ENCODE measurements at places on chromosomes 5 and 9.

GRCh38 chr5:137054335-137054734 lies 444.8 kb downstream of the SPOCK1 start:
- no peak for DNase-seq

DNA sequence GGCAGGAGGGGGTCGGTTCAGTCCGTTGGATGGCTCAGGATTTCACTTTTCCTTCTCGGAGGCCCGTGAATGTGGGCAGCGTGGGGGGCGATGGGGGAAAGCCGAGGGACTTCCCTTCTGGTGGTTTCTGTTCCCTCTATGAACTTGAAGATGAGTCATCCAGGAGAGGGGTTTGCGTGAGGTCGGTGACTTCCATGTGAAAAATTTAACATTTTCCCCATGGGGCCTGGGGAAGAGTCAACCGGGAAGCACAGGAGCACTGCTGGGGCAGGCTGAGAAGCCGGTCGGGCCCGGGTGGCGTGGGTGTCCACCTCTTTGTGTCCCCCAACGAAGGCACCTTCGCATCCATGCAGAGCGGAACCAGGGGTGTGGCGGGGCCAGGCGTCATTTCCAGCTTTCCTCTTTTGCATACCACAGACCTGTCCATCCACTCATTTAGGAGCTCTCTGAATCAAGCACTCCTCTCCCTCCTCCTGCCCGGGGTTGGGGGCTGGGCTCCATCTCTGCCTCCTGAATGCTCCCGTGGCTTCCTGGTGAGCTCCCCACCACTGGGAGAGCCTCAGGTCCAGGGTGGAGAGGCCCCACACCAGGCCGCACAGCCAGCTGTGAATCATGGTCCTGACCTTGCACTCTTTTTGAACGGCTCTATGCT lies 68.4 kb downstream of the ANKRD33B start:
- DNase-seq, result peak; percentile 27

GRCh38 chr5:145111420-145111819 lies 723.7 kb downstream of the PRELID2 start:
- DNase-seq, result no peak

GRCh38 chr5:144548936-144549335 lies 378.3 kb downstream of the KCTD16 start:
- no peak for DNase-seq

DNA sequence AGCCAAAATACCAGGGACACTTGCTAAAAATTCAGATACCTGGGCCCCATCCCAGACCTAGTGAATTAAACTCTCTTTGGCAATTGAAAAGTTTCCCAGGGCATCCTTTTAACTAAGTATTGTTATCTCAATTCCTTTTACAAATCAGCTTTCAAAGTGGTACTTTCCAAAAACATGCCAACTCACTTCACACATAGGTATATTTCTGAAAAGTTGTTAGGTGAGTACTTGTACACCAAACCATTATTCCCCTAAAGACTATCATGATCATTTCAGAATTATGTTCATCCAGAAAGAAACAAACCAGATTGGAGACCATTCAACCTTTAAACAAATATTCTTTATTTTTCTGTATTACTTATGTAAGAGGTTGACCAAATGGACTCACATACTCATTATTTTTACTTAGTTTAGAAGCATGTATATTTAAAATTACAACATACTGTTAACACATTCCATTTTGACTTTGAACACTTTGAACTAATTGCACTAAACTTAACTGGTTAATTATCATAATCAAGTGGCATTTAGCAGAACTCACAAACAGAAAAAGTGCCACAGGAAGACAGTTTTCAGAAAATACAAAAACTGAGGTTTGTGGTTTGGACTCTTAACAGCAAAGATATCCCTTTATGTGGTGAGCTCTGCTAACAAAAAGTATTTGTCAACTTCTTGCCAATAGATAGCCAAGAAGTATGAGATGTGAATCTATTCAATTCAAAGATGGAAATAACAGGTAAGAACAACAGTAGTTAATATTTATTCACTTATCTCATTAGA lies 40.7 kb downstream of the KIAA0825 start:
- peak; percentile 52 for DNase-seq

All from CD4-positive, alpha-beta T cell treated with Interleukin-1 beta for 1 hour (primary cell).